ENCODE measurements at places on chromosomes 11 and 22.

DNA sequence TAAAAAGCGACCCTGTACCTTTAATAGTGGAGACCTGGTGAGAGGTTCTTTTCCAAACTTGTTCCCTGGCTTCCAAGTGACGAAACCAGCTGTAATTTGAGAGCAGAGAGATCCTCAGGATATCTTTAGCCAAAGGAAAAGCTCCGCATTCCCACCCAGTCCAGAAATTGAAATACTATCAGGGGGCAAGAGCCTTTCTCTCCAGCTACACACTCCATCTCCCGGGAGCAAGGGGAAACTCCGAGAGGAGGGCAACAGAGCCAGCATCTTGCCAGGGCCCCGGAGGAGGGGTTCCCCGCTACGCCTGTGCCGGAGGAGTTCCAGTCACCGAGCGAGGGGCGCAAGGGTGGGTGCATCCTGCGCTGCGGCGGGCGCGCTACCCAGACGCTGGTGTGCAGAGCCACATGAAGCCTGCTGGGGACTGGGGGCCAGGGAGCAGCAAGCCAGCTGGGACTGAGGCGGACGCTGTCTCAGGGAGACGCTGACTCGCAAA, at the start of gene FIBIN:
TSS of gene FIBIN (plus strand) at position 148 of the 493 bp plus-strand sequence. CDS start 415 bp downstream, outside the sequence.
- no peak for DNase-seq

DNA sequence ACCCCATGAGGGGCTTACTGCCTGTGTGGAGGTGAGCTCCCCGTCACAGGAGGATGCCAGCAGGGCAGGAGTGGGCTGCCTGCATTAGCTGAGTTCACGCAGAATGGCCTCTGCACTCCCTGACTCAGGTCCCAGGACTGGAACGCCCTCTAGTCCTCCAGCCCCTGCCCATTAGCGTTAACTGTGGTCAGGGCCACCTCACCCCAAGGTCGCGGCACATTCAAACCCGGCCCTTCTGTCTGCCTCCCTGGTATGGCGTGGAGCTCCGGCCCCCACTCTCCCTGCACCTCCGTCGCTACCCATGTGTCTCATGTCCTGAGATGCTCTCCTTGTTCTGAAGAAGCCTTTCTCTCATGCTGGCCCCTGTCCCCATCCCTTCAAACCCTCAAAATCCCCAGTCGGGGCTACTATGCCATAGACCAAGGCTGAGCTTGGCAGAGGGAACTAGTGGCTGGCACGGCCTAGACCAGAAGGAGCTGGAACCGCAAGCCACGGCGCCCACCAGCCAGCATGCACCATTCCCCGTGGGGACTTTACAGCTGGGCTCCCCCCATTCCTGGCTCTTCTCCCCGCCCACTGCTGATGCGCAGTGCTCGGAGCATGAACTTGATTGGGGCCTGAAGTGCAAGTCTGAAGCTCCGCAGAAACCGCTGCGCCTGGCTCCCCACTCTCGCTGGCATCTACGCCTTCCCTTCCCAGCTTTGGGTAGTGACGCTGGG, 79.5 kb upstream of the RTL6 start:
- DNase-seq = no peak

- no peak for DNase-seq
Observed at GRCh38 chr11:13685461-13686108, 17.1 kb downstream of the FAR1 start.

GRCh38 chr11:95359756-95360155, 128.8 kb upstream of the SESN3 start:
- DNase-seq = no peak

DNA sequence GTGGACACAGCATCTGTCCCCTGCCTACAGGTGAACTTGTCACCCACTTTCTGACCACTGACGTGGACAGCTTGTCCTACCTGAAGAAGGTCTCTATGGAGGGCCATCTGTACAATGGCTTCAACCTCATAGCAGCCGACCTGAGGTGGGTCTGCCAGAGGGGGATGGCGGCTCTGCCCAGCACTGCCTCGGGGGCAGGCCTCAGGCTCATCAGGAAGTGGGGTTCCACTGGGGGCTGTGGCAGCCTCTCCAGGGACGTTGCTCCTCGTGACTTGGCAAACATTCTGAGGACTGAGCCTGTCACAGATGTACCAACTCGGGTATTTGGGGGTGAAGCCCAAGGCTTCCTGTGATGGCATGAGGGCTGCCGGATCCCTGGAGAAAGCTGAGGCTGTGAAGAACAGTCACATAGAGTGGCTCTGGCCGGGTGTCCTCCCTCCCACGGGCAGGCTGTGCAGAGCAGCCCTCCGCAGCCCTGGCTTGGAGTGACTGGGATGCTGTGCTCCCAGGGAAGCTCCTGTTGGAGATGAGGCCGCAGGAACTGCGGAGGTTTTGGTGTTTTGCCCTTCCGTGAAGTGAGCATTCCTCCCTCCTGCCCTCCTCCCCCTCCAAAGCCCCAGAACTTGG, 26.5 kb upstream of the DGCR8 start:
- DNase-seq = no peak
